Activated T-cell treated with anti-CD3 and anti-CD28 coated beads, Interleukin-2, amount 50 U/mL, for 72 hours (primary cell): ENCODE measurements at places on chromosomes 4 and X. TPM values are rescaled to one million over a fixed set of nuclear protein-coding genes. Genes with fewer than 3 reads are reported as not detected.

GRCh38 chr4:11687727-11688126, 259.0 kb upstream of the HS3ST1 start:
- DNase-seq, result no peak

GRCh38 chr4:94634271-94634670, 123.5 kb upstream of the BMPR1B start:
- DNase-seq, result no peak

DNA sequence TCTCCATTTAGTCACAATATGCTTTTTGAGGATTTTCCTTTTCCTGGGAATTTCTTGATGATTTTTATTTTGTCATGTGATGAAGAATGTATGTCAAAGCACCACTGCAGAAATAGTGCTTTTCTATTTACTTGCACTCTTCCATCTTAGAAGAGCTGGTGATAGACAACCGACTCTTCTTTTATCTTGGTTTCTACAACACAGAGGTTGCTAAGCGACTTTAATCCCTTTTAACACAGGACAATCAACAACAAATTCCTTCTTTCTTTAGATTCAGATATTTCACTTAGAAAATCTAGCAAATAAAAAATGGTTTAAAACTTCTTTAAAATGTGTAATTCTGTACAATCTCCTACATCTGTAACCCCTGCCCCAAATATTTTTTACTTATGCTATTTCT, 34.6 kb downstream of the TET2 start:
- no peak for DNase-seq

GLUD2 gene
- 0.23 TPM for total RNA-seq

F8A2 gene
- not detected for total RNA-seq

ABLIM2 gene
- 0.34 TPM for total RNA-seq
